Activated CD4-positive, alpha-beta memory T cell treated with anti-CD3 and anti-CD28 coated beads for 36 hours (primary cell): ENCODE measurements at places on chromosomes 13 and 19.

GRCh38 chr19:42102877-42103276 lies 26.9 kb downstream of the ZNF574 start:
- no peak for DNase-seq

DNA sequence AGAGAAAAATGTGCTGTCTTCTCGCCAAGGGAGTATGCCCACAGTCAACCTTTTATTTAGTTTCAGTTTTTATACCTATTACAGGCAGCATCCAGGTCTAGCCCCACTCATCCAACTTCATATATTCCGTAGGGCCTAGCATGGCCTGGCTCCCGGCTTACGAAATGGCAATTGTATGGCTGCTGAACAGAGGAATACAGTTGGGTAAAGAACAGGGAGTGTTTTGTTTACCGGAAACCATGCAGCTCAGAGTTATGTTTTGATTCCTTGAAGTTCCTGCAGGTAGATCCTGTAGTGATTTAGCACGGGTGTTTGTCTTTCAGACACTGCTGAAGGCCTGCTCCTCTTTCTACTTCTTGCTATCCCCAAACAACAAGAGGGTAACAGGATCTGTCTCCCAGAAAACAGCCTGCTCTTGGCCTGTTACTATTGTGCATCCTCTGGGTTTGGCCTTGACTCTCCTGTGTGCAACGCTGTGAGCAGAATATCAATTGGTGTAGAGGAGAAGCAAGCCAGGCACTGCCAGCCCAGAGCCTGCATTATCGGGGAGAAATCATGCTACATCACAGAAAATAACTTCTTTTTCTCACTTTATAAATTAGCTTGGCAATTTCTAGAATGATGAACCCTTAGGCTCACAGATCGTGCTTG lies 32.4 kb downstream of the OLFM4 start:
- DNase-seq: no peak

DNA sequence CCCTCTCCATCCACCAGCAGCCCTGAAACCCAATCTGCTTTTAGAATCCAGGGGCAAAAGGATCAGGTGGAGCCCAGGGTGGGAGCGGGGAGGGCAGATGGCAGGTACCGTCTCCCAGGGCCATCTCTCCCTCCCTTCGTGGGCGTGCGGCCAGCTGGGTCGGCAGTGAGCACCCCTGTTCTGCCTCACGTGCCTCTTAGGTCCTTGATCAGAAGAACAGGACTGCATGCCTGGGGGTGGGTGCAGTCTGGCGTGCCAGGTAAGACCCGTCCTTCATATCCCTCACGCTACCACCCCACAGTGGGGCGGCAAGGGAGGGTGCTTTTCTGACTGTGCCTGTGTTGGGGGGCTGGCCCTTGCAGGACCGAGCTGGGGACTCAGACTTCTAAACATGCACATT lies 2.0 kb downstream of the SLC8A2 start:
- no peak for DNase-seq

DNA sequence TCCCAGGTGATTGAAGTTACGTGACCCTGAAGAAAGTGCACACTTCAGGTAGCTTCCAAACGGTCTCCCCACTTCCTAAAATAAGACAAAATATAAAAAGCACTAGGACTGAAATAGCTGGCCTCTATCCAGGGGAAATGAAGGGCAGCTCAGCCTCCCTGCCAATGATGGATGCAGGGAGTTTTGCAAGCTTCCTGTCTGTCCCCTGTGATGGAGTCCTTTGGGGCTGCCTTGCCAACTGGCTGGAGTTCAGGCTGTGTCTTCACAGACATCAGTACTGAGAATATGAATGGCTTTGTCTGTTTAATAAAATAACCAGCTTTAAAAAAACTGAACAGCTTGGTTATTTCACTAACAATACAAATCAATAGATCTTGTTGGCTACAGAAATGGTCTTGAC lies 101.4 kb upstream of the GPR12 start:
- no peak for DNase-seq

DNA sequence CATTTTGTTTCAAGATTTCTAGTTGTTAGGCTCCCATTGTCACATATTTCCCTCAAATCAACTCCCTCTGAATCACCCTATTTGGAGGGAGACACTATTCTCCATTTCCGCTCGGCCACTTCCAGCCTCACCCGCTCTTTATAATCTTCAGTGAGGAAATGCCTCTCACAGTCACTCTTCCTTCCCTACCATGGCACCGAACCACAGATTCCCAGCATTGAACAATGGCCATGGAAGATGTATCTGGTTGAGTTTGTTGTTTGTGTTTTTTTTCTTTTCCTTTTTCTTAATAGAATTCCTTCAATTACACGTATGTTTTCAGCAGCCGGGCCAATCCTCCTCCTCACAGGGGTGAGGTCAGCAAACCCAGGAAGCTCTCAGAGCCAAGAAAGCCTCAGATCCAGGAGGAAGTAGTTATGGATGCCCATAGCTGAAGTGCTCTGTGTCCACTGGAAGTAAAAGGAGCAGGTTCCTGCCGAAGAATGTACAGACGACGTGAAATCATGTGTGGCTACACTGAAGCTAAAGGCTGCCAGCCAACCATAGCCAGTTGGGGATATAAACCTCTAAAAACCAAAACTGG lies 472.1 kb downstream of the FOXO1 start:
- no peak for DNase-seq

DNA sequence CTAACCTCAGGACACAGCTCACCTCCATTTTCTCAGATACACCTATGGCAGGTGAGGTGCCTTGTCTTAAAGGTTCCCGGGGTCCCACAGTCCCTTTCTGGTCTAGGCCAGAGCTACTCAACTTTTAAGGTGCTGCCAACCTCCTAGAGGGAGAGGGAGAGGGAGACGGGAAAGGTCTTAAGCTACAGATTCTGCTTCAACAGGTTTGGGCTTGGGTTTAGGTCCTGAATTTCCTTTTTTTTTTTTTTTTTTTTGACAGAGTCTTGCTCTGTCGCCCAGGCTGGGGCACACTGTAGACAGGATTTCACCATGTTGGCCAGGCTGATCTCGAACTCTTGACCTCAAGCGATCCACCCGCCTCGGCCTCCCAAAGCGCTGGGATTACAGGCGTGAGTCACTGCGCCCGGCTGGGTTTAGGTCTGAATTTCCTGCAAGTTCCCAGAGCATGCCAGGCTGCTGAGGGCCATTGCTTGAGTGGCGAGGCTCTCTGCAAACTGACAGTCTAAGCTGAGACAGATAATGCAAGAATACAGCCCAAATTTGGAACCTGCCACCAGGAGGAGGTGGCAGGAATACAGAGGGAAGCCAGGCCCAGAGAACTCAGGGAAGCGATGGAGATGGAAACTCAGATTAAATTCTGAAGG lies 7.8 kb upstream of the SYCN start:
- DNase-seq: no peak

DNA sequence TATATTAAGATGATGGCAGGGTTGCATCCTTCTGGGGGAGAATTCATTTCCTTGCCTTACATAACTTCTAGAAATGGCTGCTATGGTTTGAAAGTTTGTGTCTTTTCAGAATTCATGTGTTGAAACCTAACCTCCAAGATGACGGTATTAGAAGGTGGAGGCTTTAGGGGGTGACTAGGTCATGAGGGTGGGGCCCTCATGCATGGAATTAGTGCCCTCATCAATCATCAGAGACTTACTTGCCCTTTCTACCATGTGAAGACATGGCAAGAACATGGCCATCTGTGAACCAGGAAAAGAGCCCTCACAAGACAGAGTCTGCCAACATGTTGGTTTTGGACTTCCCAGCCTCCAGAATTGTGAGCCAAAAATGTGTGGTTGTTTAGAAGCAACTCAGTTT lies 14.8 kb upstream of the FCER2 start:
- no peak for DNase-seq

DNA sequence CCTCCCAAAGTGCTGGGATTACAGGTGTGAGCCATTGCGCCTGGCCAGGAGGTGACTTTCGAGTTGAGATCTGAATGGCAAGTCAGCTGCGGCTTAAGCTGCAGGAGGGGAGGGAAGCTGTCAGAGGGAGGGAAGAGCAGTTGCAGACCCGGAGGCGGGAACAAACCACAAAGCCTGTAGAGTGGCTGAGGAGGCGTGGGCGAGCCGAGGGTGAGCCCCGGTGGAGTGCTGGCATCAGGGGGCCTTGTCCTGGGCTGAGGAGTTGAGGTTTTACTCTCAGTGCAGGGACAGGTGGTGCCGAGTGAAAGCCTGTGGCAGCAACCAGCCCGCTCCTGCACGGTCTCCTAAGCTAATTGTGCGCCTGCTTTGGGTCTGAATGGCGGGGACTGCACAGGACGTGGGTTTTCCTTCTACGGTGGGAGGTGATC lies 24.2 kb downstream of the PPP1R37 start:
- DNase-seq: peak; percentile 85

GRCh38 chr13:80550971-80551441 lies 210.1 kb upstream of the SPRY2 start:
- DNase-seq: no peak

DNA sequence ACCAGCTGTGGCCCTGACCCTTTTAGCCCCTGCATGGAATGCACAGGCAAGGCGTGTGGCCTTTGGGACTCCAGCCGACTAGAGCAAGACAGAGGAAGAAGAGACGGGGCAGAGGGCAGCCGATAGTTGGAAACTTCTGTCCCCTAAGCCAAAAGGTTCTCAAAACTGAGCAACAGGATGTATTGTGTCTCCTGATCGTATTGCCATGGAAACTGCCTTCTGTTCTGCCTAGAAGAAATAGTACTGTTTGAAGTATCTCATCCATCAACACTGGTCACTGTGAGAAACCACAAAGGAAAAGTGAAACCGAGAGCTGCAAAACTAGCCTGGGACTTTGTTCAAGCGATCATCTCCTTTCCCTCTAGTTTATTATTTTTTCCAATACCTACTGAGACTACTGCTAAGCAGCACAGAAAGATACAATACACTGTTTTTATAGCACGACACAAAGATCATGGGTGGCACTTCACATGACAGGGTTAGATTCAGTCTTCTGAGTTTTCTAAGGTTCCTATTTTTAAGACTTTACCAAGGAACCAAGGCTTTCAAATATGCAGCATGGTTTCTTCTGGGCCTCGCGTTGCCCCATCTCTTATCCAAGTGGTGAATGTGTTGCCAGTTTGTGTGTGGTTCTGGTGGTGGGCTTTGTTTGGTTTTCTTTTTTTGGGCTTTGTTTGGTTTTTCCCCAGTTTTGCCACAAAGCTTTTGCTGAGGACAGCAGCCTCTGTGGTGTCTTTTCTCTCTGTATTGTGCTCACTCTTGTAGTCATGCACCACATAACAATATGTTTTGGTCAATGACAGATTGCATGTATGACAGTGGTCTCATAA lies 49.3 kb upstream of the GPR183 start:
- peak; percentile 62 for DNase-seq

- peak; percentile 91 for DNase-seq
These were observed 1.2 kb downstream of the APLP1 start for GRCh38 chr19:35869327-35870123.

DNA sequence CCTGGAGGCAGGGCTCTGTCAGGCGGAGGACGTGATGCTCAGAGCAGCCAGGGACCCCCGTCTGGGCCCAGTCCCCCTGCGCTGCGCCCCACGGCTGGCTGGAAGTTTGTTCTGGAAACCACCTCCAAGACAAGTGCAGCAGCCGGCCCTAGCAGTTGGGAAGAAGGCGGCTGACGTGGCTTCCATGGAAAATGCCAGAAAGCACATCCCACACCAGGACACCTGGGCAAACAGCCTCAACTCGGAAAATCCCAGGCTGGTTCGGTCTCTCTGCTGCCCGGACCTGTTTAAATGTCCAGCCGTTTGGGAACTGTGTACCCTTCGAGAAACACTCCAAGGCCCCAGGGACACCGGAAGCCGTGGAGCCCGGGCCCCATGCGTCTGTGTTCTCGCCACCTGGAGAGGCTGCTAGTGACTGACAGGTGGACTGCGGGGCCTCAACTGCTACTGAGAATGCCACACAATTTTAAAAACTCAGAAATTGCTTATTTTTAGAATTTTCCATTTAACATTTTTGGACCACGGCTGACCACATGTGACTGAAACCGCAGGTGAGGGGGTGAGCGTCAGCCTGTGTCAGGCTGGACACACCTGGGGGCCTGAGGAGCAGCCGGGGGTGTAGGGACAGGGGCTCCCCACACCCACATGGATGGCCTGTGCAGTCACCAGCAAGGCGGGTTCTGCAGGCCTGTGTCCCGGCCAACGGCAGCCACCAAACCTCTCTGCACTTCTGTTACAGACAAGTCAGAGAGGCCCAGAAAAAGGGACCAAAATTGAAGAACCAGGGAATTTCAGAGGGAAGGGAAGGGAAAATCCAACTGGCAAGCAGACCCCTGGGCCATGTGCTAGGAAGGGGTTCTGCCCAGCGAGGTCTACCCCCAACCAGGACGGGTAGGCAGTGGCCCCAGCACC lies 31.7 kb downstream of the RASA3 start:
- no peak for DNase-seq

- DNase-seq: no peak
These were observed 434.4 kb upstream of the PCDH9 start for GRCh38 chr13:67664502-67664901.

DNA sequence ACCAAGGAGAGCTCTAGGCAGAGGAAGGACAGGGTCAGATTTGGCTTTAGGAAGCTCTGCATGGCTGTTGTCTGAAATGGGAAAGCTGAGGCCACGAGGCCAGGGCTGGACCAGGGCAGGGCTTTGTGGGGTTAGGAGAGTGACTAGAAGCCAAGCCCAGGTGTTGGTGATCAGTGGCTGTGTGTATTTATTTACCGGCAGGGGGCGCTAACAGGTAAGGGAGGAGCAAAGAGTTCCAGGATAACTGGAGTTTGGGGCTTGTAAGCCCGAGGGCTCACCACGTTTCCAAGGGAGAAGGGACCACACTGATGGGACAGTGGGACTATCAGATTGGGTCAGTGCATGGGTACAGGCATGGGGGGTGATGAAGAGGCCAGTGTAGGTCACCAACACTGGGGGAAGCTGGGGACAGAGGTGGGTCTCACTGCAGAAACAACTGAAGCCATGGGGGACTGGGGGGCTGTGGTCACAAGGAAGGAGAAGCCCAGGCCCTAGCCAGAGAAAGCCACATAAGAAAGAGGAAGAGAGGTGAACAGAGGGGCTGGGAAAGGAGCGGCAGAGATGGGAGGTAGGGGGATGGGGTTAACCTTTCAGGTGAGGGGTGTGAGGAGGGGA lies 3.9 kb downstream of the TMEM147 start:
- peak; percentile 65 for DNase-seq

DNA sequence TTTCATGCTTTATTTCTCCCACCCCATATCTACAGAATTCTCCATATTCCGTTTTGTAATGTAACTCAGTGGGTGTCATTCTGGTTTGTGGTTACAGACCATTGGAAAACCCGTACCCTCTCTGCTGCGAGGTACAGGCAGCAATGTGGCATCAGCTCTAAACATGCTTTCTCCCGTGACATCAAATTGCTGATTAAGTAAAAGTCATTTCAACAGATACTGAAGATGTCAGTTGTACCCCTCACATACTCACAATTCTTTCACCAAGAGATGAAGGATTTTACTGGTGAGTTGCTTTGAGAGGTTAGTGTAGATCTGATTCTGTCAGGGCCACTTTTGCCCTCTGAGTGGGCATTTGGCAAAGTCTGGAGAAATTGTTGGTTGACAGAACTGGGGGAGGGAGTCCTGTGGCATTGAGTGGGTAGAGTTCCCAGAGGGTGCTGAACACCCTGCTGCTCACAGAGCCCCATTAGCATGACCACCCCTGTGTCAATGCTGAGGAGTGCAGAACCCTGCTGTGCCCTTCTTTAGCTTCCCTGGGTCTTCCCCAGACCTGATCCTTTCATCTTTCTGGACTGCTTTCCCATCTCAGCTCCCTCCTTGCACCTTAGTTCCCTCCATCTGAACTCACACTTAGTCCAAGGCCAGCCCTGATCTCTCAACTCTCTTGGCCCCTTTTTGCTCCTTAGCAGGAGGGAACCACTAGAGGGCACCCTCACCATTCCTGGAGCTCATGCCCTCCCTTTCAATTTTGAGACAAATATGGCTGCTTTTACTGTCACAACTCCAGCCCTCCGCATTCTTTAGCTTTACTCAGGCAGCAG lies 39.9 kb upstream of the CEACAM8 start:
- DNase-seq: peak; percentile 61
